ENCODE measurements at places on chromosomes 6 and 20. TPM values are rescaled to one million over a fixed set of nuclear protein-coding genes. Genes with fewer than 3 reads are reported as not detected.

GRCh38 chr6:42511803-42512422, 51.9 kb upstream of the UBR2 start:
- H3K36me3 ChIP-seq: no peaks in the 10 kb centered on the region
- H3K4me3 ChIP-seq: no peak overlapping the region
- no peak overlapping the region for H3K27ac ChIP-seq
- no peaks in the 10 kb centered on the region for H3K4me1 ChIP-seq
- no peak for DNase-seq

DNA sequence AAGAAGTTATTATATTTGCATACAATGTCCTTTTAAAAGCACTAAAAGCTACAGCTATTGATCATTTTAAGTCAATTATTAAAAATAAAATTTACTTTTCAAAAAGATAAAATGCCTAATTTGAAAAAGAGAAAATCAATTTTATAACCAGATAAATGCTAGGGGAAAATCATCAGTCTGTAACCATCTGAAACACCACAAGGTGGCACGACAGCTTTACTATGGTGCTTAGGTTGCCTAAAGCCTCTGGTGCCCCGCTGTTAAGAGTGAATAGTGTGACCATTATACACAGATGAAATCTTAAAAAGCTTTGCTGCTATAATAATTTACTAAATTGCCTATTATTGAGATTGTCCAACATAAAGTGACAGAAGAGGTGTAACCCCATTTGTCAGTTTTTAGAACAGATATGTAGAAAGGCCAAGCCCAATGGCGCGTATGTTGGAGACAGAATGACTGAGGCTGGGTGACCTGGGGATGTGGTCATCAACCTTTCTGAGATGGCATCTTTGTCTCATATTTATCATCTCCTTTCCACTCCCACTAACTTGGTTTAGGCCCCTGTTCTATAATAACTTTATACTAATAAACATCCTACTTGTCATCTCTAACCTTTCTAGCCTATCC, 100.8 kb downstream of the MOXD1 start:
- no peak for DNase-seq
- H3K36me3 ChIP-seq: peaks cover 14% of the 10 kb centered on the region
- no peaks in the 10 kb centered on the region for H3K27me3 ChIP-seq
- no peaks in the 10 kb centered on the region for H3K4me1 ChIP-seq
- no peak overlapping the region for H3K4me3 ChIP-seq

GRCh38 chr20:19073584-19074218, 138.7 kb upstream of the SLC24A3 start:
- H3K4me3 ChIP-seq: no peak overlapping the region
- DNase-seq: no peak
- H3K27ac ChIP-seq: no peak overlapping the region

DNA sequence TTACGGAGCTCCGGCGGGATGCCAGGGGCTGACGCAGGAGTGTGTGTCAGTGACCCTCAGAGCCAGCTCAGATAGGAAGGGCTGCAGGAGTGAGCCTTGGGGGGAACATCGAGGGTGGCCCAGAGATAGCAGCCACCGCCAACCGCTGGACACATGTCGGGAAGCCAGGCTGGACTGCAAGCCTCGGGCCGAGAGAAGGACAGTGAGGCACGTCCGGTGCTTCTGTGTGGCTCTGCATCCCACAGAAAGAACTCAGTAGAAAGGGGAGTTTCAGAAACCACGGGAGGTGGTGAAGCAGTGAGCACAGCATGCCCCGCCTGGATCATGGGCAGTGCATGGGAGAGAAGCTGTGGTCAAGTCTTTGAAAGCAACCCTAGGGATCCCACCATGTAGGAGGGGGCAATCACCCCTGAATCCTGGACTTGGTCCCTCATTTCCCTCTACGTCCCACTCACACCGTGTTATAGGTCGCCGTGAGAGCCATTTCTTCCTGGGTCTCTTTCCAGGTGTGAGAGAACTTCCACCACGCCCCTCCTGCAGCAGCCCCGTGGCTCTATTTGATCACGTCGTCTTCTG, 383.7 kb upstream of the CDH4 start:
- no peaks in the 10 kb centered on the region for H3K36me3 ChIP-seq
- no peak overlapping the region for H3K27ac ChIP-seq
- no peak for DNase-seq
- no peaks in the 10 kb centered on the region for H3K4me1 ChIP-seq

DNA sequence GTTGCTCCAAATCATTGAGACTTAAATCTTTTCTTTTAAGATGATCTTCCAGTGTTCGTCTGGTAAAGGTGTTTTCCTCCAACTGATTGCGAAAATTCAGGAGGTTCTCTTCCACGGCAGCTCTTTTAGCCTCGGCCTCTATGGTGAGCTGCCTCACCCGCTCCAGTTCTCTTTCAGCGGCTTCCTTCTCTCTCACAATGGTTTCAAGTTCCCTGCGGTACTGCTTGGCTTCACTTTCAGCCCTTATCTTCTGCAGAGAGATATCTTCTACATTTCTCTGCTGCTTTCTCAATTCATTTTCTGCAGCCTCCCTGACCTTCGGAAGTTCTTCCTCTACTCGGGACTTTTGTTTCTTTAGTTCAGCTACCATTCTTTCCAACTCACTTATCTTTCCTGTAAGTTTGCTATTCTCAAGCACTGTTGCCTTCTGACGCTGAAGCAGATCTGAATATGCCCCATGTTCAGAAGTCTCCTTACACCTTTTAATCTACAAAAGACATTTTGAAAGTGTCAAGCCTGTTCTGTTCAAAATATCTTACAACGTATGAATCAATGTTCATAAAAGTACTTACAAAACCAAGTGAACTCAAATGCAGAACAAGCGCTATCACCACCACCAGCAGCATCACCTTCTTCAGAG, 22.3 kb downstream of the DST start:
- no peak overlapping the region for H3K27ac ChIP-seq

DNA sequence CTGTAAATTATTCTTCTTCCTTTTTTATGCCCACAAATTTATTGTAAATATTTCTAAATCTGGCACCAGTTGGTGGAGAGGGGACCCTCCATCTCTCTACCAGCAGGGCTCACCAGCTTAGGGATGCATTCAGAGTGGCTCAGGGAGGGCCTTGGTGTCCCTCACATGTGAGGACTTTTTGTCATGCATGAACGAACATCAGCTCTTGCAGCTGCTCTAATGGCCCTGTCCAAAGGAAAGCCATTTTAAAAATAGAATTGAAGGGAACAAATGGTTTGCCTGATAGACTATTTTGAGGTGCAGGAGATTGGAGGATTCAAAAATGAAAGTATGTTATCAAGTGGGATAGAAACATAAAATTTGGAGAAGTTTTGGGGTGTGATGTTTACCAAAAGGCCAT, 37.5 kb upstream of the KLHL31 start:
- H3K4me1 ChIP-seq: no peaks in the 10 kb centered on the region
- no peaks in the 10 kb centered on the region for H3K36me3 ChIP-seq
- no peak overlapping the region for H3K27ac ChIP-seq
- no peak for DNase-seq
- H3K27me3 ChIP-seq: peaks cover 95% of the 10 kb centered on the region

The ENPP4 gene
- 4.8 TPM for total RNA-seq

The SEMG1 gene
- not detected for total RNA-seq

The B3GALT4 gene
- total RNA-seq: 9.4 TPM
